HTR-8/SVneo (cell line): ENCODE measurements at places on chromosomes 3 and 15.

DNA sequence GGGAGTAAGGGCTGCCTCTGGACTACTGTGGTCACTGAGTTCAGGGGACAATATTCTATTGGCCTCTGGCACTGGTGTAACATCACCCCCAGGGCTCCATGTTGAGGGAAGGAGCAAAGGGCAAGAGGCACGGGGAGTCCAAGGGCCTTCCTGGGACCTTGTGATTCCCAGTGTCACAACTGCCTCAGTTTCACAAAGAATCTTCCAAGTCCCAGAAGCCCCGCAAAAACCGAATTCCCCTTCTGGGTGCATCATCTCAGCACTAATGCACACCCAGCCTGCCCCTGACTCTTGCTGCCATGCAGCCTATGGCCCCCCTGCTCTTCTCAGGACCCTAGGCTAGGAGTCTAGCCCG, 5.5 kb downstream of the AMOTL2 start:
- DNase-seq = no peak

DNA sequence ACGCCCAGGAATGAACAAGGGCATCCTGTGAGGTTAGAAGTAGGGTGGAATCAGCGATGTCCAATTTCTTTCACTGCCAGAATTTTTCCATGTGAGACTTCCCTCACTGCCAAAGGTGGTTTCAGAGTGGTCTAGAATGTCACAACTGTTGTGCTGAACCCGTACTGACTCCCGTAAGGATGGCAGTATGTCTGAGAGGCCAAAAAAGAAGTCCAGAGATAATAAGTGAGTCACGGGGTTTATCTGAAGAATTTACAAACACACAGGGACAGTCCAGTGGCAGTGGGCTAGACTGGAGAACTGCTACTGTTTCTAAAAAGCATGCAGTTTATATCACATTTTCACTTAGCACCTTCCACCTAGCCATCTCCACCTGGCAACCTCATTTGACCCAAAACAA, 160.6 kb upstream of the ATP10A start:
- DNase-seq = no peak

- no peak for DNase-seq
Observed at GRCh38 chr3:152452318-152452717, 183.6 kb downstream of the MBNL1 start.

DNA sequence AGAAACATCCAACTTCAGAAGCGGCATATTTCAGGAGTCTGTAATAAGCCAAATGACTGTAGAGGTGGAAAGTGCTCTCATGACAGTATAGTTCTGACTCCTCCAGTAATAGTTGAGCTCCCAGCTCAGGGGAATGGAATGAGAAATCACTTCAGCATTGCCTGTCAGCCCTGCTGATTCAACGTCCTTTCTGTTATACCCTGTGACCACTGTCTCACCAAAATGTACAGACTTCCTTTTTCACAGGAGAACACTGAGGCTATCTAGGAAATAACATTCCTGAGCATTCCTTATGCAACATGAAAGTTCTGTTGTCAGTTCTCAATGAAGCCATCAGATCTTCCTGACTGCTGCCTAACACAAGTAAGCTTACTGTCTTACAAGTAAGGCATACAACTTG, 284.5 kb upstream of the MME start:
- peak; percentile 57 for DNase-seq

DNA sequence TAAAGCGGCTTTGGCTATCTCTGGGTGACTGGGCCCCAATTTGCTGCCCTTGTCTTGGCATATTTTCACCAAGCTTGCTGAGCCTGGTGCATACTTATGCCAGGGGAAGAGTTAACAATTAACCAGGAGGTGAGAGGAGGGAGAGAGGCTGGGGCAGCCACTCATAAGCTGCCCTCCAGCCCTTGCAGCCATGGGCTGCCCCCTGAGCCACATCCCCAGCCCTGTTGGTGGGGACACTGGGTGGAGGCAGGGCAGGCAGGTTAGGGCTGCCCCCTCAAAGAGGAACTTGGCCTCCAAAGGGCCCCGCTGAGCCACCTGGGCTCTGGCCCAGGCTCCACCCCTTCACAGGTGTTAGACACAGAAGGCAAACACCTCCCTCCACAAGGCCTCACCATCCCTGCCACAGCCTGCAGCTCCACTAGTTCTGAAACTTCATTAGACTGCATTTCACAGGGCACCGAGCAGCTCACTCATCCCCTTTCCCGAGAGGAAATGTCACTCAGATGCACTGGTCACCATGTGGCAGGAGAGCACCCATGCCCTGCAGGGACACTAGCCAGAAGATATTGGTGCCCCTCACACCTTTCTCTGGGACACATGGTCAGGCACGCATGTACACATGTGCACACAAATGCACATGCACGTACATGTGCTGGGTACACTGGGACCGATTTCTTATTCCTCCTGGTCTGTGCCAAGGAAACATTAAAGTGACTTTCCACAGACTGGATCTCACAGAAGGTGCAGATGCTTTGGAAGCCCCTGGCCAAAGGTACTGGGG, 20.2 kb downstream of the AMOTL2 start:
- DNase-seq = no peak

DNA sequence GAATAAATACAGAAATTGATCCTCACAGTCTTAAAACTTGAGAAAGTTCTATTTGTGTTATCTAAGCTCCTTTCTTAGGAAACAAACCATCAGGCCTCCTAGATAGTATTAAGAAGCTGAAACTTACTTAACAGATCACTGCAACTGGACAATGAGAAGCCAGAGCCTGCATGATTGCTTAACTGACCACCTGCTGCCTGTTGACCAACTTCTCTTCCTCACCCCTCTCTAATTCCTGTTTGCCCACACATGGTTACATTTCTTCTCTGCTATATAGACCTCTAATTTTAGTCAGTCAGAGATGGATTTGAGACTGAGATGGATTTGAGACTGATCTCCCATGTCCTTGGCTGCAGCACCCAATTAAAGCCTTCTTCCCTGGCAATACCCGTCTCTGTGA, 13.5 kb downstream of the CCPG1 start:
- DNase-seq = no peak

GRCh38 chr15:88450125-88450798, 16.9 kb downstream of the MRPL46 start:
- DNase-seq = peak; percentile 67

DNA sequence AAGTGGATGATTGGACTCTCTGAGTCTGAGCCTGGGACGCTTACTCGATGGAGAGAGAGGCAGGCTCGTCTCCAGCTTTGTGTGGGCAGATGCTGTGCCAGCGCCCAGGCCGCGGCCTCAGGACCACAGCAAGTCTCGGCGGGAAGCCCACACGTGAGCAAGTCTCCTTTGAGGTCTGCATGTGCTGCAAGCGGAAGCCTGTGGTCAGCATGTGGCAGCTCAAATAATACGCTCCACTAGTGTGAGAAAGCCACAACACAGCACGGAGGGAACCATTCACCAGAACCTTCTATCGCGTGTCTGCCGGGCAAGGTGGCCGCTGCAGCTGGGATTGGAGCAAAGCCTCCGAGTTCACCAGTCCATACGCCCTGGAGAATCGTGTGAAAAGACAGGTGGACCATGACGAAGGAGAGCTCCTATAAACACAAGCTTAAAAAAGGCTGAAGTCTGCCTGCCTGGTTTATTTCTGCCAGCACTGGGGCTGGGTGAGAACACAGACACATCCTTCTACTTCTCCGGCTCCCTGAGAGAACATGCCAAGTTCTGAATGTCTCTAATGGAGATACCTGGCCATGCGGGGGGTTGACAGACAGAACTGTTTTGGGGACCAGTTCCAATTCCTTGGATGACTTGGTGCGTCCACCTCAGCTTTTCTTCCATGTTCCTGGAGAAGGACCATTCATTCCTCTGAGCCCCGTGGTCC, 82.0 kb upstream of the LRIG1 start:
- no peak for DNase-seq

- no peak for DNase-seq
Observed at GRCh38 chr3:30682434-30683155, 76.2 kb downstream of the TGFBR2 start.

GRCh38 chr15:36958606-36959005, 141.7 kb downstream of the MEIS2 start:
- DNase-seq = no peak

GRCh38 chr3:64586952-64587351, 100.8 kb downstream of the ADAMTS9 start:
- DNase-seq = no peak

DNA sequence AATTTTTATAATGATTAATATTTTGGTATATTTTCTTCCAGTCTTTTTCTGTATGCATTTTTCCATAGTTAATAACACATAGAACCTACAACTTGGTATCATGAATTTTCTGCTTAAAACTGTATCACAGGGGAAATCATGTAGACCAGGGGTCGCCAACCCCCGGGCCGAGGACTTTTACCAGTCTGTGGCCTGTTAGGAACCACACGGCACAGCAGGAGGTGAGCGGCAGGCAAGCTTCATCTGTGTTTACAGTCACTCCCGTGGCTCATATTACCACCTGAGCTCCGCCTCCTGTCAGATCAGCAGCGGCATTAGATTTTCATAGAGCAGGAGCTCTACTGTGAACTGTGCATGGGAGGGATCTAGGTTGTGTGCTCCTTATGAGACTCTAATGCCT, 54.7 kb downstream of the RPL22L1 start:
- DNase-seq = no peak

GRCh38 chr15:56327721-56328502, 37.3 kb upstream of the TEX9 start:
- DNase-seq = no peak

DNA sequence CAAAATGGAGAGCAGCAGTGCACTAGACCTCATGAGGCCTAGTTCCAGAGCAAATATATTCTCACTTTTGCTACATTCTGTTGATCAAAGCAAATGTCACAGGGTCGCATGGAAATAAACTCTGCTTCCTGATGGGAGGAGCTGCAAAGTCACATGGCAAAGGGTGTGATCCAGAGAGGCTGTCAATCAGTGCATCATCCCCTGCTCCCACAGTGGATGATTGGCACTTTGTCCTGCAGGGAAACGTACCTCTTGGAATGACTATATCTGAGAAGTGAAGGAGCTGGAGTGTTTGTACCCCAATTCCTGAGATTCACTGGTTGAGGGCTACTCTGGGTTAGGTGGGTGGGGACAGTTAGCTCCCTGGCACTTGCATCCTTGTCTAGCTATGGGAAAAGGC, 195.1 kb upstream of the CTDSPL start:
- DNase-seq = no peak

DNA sequence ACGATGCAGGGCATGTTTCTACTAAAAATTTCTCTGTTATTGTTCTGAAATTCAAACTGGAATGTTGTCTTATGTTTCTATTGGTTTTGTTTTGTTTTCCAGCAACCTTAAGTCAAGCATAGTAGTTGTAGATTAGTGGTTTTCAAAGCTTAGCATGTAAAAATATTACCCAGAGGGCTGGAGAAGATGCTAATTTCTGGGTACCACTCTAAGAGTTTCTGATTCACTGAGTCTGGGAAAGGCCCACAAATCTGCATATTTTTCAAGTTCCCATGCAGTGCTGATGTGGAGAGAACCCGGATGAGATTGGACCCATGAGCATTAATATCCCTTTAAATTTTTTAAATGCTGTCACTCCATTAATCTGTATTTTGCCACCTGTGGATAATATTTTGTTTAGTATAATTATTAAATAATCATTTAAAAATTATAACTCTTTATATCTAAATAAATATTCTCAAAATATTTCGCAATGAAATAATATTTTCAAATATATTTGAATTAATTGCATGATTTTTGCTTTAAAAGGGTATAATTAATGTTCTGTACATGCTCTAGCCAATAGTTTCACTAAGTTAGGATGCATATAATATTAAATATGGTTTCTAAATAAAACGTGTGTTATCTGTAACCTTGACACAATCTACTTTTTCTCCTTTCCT, 1274.7 kb upstream of the CADM2 start:
- DNase-seq = no peak

DNA sequence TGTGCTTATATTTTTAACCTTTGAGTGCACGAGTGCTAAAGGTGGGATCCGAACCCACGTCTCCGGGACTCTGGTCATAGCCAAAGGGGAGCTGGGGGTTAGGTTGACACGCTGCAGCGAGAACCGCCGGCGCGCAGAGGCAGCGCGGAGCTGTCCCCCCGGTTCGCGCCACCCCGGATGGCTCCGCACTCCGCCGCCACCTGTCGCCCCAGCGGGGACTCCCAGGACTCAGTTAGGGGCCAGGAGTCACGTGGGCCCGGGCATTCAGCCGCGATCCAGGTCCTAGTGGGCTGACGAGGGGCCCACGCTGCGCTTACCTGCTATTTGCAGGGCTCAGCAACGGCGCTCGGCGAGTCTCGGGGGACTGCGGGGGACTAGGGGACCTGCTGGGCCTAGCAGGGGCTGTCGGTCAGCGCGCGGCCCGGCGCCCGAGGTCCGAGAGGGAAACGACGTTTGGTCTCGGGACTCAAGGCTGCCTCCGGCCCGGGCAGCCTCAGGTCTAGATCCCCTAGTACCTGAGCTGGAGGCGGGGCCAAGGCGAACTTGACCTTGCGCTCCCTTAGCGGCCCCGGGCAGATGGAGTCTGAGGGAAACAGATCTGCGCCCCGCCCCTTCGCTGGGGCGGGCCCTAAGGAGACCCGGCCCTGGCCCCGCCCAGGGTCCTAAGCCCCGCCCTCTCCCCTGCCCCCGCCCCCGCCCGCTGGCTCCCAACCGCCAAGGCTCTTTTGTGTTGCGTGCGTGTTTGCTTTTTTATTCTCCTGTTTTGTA, at the start of gene NMNAT3:
TSS of gene NMNAT3 (minus strand) at position 585 of the 768 bp plus-strand sequence. CDS start 50,248 bp downstream, outside the sequence.
- DNase-seq = peak; percentile 5

GRCh38 chr3:83093222-83093572, 1331.8 kb upstream of the GBE1 start:
- DNase-seq = no peak

GRCh38 chr3:54857343-54857742, 70.5 kb downstream of the LRTM1 start:
- DNase-seq = no peak

DNA sequence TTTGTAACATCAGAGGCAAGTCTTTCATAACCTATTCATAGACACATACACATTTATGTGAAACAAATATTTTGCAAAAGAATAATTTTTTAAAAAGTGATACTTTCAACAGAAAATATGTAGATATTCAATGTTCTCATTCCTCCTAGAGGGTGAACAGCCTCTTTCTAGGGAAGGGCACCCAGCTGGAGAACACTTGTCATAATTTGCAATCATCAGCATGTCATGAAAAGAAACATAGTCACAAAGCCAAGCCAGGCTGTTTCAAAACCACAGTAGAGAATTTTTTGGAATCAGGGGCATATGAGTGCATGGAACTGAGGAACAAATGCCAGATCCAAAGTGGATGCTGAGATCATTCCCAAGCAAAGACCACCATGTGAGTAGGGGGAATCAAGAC, 406.9 kb upstream of the ADAMTS9 start:
- no peak for DNase-seq

GRCh38 chr15:94110476-94111130, 120.8 kb upstream of the MCTP2 start:
- no peak for DNase-seq
